ENCODE measurements at places on chromosomes 12 and 14.

- no peak for DNase-seq
Observed at GRCh38 chr12:65997056-65997455, 133.5 kb downstream of the LLPH start.

DNA sequence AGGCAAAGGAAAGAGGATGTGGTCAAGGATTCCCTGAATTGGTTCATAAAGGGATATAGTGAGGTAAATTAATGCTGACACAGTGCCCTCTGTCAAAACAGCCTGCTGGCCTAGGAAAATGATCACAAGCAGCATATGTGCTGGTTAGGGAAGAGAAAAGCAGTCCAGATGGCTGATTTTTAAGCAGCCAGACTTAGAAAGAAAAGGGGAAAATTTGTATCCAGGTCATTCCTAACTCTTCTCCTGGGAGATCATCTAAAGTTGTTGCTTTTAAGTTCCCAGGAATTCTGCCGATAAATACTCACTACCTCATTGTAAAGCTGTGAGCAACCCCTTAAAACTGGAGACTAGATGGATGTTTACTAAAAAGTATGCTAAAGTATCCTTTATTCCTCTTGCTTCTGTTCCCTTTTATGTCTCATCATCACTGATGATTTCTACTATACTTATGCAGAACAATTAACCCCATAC, 46.4 kb upstream of the CNOT2 start:
- DNase-seq = no peak

DNA sequence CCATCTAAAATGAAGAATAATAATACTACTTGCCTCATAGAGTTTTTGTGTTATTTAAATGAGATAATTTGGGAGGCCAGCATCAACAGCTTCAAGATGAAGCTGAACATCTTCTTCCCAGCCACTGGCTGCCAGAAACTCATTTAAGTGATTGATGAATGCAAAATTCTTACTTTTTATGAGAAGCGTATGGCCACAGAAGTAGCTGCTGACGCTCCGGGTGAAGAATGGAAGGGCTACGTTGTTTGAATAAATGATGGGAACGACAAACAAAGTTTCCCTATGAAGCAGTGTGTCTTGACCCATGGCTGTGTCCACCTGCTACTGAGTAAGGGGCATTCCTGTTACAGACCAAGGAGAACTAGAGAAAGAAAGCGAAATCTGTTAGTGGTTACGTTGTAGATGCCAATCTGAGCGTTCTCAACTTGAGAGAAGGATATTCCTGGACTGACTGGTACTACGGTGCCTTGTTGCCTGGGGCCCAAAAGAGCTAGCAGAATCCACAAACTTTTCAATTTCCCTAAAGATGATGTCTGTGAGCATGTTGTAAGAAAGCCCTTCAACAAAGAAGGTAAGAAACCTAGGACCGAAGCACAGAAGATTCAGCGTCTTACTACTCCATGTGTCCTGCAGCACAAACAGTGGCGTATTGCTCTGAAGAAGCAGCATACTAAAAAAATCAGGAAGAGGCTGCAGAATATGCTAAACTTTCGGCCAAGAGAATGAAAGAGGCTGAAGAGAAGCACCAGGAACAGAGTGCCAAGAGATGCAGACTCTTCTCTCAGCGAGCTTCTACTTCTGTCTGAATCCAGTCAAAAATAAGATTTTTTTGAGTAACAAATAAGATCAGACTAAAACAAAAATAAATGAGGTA, 100.0 kb upstream of the LRIG3 start:
- DNase-seq = no peak

- no peak for DNase-seq
Observed at GRCh38 chr12:32611986-32612385, 67.1 kb upstream of the DNM1L start.

DNA sequence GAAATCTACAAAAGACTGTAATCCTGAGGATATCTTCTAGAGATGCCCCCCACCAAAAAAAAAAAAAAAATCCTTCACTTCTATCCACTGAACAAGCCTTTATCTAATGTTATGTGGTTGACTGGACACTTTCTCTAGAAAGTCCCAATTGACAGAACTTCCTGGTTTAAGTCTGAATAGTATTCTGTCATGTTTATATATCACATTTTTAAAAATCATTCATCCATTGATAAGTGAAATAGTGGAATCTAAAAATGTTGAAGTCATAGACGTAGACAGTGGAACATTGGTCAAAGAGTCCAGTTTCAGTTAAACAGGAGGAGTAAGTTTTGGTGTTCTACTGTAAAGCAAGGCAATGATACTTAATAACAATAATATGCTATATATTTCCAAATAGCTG, 297.0 kb downstream of the SSPN start:
- no peak for DNase-seq

DNA sequence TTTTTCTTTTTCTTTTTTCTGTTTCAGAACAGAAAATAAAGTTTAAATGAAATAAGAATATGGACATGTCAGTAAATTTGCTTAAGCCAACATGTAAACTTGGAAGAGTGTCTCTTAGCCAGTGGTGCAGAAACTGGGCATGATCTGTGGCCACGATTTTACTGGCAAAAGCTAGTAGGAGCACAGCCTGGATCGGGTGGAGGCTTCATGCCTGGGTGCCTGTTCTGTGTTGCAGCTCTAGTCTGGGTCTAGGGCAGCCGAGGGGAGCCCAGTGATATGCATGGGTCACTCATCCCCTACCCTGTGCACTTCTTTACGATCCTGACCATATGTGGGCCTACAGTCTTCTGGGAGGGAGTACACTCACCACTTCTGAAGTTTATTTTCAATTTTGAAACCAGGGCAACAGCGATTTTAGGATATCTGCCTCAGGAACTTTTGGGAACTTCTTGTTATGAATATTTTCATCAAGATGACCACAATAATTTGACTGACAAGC, 45.6 kb upstream of the SMCO2 start:
- DNase-seq = no peak

Data from activated CD8-positive, alpha-beta memory T cell treated with anti-CD3 and anti-CD28 coated beads, Interleukin-2, amount 50 U/mL, for 4 hours (primary cell).